Fibroblast of villous mesenchyme (primary cell): ENCODE measurements at places on chromosomes 2 and 18. TPM values are rescaled to one million over a fixed set of nuclear protein-coding genes. Genes with fewer than 3 reads are reported as not detected.

DNA sequence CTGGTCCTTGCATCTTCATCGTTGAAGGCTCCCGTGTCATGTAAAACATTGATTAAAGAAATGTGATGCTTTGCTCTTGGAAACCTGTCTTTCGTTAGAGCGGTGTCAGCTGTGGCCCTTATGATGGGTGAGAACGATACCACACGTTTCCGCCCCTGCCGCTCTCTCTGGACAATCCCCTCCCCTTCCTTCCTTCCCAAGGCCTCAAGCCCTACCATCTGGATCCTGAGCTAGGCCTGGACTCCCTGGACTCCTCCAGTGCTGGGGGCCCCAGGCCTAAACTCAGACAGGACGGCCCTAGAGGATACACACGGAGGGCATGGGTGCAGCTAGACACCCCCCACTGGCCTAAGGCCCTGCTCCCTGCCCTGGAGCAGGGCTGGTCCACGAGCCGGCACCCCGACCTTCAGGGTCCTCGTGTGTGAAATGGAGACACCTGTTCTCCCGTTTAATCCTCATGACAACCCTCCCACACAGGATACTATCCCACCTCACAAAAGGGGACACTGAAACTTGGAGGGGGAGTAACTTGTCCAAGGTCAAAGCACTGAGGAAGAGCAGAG lies 13.2 kb downstream of the BIN1 start:
- DNase-seq = no peak

GRCh38 chr2:10608273-10608672 lies 81.5 kb downstream of the NOL10 start:
- DNase-seq = no peak

GRCh38 chr2:228846161-228846560 lies 424.9 kb downstream of the PID1 start:
- DNase-seq = no peak

DNA sequence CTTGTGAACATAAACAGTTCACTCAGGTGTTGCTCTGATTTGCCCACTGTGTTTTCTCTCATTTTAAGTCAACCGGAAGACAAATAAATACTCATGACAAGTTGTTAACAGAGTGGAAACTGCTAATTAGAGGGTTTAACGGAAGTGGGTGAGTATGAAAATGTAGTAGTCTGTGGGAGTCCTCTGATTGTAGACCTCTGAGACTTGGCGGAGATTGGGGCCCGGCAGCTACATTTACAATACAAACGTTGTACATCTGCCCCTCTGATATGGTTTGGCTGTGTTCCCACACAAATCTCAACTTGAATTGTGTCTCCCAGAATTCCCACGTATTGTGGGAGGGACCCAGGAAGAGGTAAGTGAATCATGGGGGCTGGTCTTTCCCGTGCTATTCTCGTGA lies 107.3 kb upstream of the FAM98A start:
- no peak for DNase-seq

- no peak for DNase-seq
These were observed 15.7 kb downstream of the C2orf69 start for GRCh38 chr2:199926806-199927205.

DNA sequence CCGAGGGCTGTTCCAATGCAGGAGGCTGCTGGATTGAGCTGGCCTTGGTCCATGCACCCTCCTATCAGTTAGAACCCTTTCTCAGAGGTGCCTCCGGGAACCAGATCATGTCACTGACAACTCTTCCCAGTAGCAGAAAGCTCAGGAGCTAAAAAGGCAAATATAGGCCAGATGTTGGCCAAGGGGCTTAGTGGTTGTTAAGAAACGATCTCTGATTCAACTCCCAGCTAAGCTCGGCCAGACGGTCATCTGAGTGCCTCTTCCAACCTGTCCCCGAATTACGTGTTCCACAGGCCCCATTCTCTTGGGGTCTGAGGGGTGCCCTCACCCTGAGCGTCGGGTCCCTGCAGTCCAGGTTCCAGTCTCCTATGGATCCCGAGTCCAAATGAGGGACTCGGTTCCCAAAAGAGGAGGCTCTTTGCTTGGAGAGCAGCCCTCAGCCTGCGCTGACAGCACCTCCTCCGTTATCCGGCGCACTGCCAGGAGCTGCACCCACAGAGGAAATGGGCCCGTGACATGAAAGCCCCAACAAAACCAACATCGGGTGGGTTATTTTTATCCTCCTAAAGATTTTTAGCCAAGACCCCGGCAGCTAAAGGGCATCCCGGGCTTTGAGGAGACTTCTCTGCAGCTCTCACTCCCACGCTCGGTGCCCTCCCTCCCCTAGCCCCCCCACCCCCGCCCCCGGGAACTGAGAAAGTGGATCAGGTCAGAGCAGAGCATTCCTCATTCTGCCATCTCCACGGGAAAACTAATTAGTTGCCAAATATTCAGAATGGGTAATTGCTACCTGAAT lies 106.6 kb upstream of the ID2 start:
- DNase-seq = peak; percentile 19

Gene SLC14A1
- total RNA-seq = 0.86 and 9.3 TPM in 2 replicates

Gene POTEJ
- not detected in 2 replicates for total RNA-seq

Gene IL1F10
- not detected in 2 replicates for total RNA-seq
